ENCODE measurements at places on chromosomes 5 and 9. TPM values are rescaled to one million over a fixed set of nuclear protein-coding genes. Genes with fewer than 3 reads are reported as not detected.

The ANKRD18A gene
- polyA plus RNA-seq: not detected

The CD180 gene
- polyA plus RNA-seq: 0.98 TPM

GRCh38 chr9:117313989-117314388, 100.9 kb downstream of the ASTN2 start:
- DNase-seq: no peak

GRCh38 chr9:137108608-137109249, 5.8 kb downstream of the DPP7 start:
- no peak for DNase-seq

All from hindlimb muscle (tissue), 1 donor.